ENCODE measurements at places on chromosomes 7 and 10.

DNA sequence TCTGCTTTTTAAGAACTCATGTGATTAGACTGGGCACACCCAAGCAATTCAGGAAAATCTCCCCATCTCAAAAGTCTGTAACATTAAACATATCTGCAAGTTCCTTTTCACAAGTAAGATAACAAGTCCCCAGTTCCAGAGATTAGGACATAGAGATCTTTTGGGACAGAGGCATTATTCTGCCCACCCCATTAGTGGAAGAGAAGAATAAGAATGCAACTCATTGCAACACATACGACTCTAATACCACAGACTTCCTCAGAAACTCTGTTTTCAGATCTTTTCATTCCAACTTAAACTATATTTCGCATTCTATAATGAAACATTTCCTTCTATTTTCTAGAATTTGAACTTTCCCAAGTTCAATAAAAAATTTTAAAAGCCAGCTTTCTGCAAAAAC is 137.7 kb downstream of the SEMA3C start:
- DNase-seq, result no peak

GRCh38 chr7:92613214-92613613 is 23.0 kb upstream of the FAM133B start:
- no peak for DNase-seq

DNA sequence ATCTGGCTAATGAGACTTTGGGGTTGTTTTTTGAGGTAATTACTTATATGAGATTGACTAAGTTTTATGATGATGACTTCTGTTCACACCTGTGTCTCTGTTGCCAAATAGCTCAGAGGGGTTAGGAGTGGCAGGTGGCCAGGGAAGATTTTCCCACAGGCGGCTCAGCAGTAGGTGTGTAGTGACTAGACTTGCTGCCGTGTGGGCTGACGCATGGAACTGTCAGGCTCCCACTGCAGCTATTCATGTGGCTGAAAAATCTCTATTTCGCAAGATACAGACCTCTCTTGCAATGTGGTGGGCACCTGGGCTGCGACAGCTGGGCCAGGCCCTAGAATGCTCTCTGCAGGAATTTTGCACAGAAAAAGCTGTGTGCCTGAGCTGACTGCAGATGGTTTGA is 1.4 kb downstream of the CPA4 start:
- DNase-seq, result no peak

DNA sequence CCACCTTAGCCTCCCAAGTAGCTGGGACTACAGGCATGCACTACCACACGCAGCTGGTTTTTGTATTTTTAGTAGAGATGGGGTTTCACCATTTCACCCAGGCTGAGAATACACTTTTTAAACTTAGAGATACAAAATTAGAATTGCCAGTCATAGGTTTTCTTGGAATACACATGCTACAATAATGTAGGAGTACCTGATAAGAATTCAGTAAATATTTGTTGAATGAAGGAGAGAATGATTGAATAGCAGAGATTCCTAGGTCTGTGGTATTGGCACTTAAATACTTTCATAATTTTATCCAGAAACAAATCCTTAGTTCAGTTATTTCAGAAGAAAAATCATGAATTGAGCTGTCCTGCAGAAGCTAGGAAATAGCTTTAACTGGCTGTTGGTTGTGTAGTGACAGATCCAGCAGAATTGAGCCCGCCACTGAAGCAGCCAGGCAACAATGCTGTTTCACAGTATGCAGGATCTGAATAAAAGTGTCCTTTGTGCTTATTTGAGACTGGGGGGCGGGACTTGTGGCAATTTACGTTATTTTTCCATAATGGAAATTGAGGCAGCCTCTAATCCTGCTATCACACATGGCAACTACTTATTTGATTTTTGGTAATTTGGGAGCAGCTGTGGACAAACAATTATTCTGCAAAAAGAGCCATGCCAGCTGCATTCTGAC is 31.5 kb downstream of the NRF1 start:
- DNase-seq, result no peak

GRCh38 chr10:47095848-47096612 is 184.8 kb downstream of the PTPN20 start:
- DNase-seq, result no peak

DNA sequence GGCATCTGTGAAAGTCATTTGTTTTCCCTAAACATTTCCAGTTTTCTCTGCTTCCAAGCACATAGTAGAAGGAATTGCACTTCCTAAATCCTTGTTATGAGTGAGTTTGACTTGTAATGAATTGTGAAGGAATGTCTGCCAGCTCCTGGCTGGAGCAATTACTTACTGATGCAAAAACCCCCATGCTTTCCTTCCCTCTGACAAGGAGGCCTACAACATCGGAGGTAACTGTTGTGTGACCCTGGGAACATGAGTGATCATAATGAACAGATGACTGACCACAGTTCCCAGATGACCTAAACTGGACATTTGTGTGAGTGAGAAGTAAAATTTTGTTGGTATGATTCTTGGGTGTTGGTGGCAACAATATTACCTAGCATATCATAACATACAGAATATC is 21.4 kb upstream of the CPVL start:
- no peak for DNase-seq

GRCh38 chr10:27944005-27944404 is 54.9 kb downstream of the ODAD2 start:
- no peak for DNase-seq

DNA sequence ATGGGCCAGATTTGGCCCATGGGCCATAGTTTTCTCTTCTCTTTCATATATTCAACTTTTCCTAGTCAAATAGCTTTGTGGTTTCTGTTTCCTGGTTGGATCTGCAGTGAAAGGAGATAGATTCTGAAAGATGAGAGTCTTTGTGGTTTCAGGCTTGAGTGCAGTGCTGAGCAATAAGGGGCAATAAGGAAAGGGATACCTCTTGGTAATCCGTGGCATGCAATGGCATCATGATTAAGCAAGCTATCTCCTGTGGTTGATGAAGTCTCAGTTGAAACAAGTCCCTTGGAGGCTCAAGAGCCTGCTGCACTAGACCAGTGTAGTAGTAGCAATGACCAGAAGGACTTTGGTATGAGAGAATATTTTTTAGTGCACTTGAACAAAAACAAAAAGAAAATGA is 187.7 kb upstream of the CNTNAP2 start:
- peak; percentile 2 for DNase-seq

DNA sequence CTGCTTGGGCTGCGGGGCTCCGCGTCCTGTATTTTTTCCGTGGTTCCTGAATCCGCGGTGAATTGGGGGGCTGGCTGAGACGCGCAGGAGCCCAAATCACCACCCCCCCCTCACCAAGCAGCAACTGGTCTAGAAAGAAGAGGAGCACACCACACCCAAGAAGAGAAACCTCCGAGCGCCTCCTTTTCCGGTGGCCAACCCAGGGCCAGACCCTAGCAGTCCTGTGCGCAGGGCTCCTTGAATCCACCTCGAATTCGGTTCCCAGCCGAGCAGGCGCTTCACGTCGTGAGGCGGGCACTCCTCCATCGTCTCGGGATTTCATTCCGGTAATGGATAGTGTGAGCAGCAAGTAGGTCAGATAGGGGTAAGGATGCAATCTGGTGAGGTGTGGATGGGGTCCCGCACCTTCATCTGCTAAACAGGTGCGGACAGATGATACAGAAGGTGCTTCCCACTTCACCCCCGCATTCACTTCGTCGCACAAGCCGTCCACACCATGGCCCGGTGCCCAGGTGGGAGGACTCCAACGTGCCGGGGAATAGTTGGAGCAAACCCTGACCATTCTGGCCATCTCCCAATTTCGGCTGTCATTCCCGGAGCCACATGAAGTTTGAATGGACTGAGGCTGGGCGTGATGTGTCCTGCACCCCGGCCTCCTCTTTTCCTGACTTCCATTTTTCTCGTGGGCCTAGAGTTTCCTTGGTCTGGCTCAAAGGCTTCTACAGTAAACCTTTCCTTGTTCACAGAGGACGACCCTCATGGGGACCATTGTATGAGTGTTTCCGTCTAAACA is 19.8 kb upstream of the ZNF273 start:
- DNase-seq, result no peak

- no peak for DNase-seq
Measured at GRCh38 chr7:15874774-15875173, 188.3 kb upstream of the MEOX2 start.

DNA sequence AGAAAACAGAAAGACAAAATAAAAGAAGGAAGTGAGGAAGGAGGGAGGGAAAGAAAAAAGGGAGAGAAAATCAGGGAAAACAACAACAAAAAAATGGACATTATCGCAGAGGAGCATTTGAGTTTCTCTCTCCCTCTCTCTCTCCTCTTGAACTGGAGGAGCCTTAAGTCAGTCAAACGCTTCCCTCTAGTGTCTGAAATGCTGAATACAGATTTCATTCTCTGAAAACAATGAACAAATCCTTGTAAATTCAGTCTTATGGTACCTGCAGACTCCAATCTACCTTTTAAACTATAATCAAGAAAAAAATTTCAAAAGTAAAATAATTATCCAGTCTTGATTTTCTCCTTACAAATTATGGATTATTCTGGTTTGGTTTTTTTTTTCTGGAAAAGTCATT is 89.2 kb upstream of the PFKP start:
- DNase-seq, result no peak

- no peak for DNase-seq
Measured at GRCh38 chr7:7967886-7968543, 581 bp upstream of the GLCCI1 start.

GRCh38 chr10:50469778-50470193 is 154.0 kb downstream of the SGMS1 start:
- no peak for DNase-seq

- DNase-seq, result no peak
Measured at GRCh38 chr7:30906014-30906413, 5.6 kb upstream of the AQP1 start.

- DNase-seq, result no peak
Measured at GRCh38 chr10:51266496-51266895, 192.2 kb downstream of the PRKG1 start.

DNA sequence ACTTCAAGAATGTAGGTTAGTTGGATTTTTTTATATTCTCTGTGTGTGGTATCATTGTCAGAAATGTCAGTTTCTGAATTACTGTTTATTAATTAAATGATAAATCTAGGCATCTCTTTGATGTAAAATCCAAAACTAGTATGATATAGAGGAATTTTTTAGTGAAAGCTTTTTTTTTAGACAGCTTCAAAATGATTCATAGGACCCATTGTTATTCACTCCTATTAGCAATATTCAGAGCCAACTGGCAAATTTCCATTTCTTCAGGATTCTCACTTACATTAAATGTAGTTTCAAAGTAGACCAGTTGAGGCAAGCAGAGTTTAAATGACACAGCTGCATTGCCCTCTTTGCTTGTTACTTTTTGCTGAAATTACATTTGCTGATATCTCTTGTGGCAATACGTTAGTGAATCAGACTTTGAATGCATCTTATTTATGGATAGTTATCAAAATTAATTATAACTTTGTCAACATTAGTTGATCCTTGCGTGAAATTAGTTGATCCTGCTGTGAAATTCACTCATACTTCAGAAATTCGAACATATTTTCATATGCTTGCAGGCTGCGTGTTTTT is 20.3 kb downstream of the ZNF277 start:
- no peak for DNase-seq

- no peak for DNase-seq
Measured at GRCh38 chr7:70680743-70681468, 451.0 kb upstream of the GALNT17 start.

DNA sequence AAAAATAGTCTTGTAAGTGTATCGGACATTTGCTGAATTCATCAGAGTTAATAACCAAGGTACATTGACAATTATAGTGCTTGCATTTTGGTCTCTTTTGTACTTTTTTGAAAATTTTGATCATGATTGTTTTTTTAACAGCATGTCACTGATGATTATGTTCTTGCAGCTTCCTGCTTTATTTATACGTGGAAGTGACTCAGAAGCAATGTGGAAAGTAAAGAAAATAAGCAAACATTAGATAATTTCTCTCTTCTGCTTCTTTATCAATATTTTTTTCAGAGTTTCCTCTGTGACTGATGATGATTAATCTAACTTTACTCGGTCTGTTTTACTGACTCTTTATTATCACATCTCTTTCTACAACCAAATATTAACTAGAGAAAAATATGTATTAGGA is 1351.9 kb downstream of the REEP3 start:
- no peak for DNase-seq

GRCh38 chr10:21369697-21370096 is 155.8 kb downstream of the SKIDA1 start:
- DNase-seq, result no peak

- no peak for DNase-seq
Measured at GRCh38 chr7:72492461-72493065, 80.4 kb upstream of the CALN1 start.

DNA sequence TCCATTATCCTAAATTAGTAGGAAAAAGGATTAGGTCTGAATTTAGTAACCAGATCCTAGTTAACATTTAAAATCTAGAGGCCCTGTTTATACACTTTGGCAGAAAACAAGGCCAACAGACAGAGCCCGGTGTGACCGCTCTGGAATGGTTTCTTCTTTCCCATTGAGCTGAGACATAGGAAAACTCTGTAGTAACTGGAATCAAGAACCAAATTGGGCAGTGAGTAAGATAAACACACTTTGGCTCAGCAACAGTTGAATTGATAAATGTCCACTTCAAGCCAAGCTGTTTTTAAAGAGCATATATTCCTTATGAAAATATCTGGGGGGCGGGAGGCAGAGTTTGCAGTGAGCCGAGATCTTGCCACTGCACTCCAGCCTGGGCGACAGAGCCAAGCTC is 343.7 kb upstream of the SEMA3A start:
- no peak for DNase-seq

- no peak for DNase-seq
Measured at GRCh38 chr7:125409921-125410320, 480.3 kb upstream of the POT1 start.

DNA sequence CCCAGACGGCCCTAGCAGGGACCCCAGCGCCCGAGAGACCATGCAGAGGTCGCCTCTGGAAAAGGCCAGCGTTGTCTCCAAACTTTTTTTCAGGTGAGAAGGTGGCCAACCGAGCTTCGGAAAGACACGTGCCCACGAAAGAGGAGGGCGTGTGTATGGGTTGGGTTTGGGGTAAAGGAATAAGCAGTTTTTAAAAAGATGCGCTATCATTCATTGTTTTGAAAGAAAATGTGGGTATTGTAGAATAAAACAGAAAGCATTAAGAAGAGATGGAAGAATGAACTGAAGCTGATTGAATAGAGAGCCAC is 184 bp downstream of the CFTR start:
- DNase-seq, result no peak

GRCh38 chr10:112769611-112770370 is 180.3 kb upstream of the TCF7L2 start:
- DNase-seq, result no peak

DNA sequence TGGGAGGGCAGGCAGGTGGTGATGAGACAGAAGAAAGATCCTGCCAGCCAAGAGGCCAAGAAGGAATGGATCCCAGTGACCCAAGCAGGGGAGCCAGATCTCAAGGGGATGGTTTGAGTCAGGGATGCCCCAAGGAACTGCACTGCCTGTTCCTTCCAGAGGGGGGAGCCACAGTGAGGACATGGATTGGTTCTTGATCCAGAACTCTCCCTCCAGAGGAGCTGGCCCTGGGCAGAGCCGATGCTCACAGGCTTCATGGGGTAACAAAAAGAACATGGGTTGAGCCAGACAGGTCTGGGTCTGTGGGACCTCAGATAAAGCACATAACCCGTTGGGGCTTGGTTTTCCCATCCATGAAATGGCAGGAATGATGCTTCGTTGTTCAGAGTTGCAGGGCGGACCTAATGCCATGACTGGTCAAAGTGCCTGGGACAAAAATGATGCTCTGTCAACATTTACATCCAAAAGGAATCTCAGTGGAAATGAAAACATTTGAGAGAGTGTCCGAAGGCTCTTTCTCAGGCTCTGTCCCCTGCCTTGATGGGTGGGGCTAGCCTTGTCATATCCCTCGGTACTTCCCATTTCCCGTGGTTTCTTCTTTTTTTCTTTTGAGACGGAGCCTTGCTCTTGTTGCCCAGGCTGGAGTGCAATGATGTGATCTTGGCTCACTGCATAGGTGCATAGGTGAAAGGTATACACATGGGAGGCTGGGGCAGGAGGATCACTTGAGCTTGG is 4.7 kb upstream of the DENND2A start:
- DNase-seq, result no peak

All from T1000 (cell line).